ENCODE measurements at places on chromosomes 5 and 9.

GRCh38 chr5:40841068-40841805 is at the start of gene CARD6:
Gene CARD6, plus strand, starts transcription at chr5:40841367. Its CDS starts 16 bp downstream, at chr5:40841383.
- peak; percentile 2 for DNase-seq

GRCh38 chr5:92637247-92637646 is 943.8 kb downstream of the NR2F1-AS1 start:
- DNase-seq = no peak

GRCh38 chr9:114370251-114370967 is 17.4 kb downstream of the AKNA start:
- DNase-seq = no peak

GRCh38 chr9:105233873-105234272 is 10.6 kb upstream of the SLC44A1 start:
- no peak for DNase-seq

GRCh38 chr9:100087218-100087617 is 11.6 kb downstream of the ERP44 start:
- no peak for DNase-seq

- no peak for DNase-seq
Measured at GRCh38 chr5:165328846-165329245, 1823.4 kb downstream of the MAT2B start.

DNA sequence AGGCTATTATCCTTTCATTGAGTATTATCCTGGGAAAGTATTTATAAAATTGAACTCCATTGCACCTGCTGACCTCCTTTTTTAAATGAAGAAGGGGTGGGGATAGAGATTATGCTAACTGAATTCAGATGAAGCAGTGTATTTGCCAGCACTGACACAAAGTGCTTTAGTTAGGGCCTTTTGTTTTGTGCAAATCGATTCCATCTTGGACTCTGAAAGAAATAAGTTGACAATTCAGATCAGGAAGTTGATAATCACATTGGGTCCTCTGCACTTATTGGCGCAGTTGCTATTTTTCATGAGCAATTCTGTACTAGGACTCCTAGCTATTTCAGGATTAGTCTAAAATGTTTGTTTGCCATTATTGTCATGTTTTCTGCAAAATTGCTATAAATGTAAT is 101.6 kb upstream of the FSD1L start:
- no peak for DNase-seq

DNA sequence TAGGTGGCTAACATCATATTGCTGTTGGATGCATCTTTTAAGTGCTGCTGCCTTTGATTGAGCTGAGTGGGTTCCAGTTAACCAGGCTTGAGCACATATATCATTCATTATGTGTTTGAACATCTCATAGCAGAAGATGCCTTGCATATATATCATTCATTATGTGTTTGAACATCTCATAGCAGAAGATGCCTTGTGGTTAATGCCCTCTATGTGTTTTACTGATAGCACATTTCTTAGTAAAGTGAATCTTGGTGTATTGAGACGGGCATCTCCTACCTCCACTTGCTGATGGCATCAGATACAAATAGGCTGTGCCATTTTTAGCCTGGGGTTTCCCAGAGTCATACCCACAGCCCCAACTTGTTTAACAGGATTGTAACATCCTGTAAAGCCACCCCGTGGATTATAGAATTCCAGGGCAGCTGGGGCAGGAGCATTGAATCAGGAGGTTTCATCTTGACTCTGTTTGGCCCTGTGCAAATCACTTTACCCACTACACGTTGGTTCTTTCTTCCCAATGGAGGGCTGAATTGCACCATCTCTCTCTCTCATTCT is 26.5 kb downstream of the MTAP start:
- no peak for DNase-seq

DNA sequence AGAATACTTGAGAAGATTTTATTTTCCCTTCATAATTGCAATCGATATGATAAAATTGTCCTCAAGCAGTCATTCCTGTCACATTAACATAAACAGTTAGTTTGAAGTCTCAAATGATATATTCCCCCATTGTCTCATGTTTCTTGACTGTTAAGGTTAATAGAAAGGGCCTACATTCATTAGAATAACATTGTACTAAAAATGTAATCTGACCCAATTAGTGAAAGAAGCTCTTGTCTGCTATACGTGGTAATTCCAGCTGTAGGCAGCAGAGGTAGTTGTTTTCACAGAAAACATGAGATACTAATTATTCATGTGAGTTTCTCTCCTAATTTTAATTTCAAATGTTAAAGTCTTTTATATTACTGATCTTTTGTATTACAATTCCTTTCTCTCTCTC is 25.9 kb upstream of the AP3B1 start:
- DNase-seq = no peak

DNA sequence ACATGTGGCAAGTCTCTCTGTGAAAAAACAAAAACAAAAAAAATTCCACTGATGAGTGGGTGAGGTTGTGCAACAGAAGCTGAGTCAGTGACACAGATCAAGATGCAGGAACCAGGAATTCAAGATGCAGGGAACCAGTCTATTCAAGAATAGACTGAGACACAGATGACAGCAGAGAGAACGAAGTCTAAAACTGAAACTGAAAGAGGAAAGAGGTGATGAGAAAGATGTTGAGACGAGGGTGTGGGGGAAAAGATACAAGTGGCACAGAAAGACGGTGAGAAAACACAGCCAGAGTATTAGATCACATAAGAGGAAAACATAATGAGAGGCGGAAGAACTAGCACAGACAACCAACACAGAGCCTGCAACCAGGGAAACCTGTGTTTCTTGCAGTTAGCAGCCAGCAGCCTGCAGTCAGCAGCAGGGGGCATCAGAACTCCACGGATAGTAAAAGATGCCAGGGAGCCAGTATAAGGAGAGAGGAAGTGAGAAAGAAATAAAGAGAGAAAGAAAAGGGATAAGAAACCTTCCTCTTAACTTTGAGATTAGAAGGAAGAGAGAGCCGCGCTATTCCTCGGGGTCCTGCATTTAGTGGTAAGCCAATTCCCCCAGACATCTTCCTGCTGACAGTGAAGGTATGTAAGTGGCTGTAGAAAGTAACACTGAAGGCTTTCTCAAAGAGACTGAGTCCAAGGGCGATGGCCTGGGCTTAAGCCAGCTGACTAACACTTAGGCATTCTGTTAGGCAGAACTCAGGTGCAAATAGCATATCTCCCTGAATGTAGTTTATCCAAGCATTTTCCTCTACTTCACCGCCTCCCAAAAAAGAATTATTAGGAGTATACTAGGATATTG is 79.0 kb downstream of the TLR4 start:
- DNase-seq = peak; percentile 57

DNA sequence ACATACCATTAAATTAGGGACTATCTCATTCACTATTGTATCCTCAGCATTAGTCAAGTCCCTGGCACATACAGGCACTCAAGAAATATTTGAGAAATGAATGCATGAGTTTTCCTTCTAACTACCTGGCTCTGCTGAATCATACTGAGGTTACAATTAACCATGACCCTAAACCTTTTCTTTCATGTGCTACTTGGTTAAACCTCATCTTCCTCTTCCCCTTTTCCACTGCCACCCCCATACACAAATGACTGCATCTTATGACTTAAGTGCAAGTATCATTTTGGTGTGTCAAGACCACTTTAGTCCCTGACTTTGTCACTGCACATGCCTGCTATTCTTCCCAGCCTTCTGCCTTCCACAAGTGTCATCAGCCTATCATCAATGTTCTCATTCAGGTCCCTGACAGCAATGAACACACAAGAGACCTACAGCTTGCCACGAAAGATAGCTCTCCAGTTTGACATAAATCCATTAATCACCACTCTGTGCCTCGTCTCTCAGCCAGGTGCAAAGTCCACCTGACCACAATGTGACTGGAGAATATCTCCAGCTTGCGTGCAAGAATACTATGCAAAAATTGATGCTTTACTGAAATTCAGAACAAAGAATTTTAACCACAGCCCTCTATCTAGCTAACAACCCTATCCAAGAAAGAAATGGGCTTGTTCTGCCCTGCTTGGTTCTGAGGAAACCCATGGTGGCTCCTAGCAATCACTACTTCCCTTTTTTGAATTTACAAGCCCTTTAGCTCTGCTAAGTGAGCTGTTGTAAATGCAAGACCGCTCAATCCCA is 74.5 kb downstream of the MAPKAP1 start:
- peak; percentile 15 for DNase-seq

GRCh38 chr5:65481635-65482295 is at the start of gene ADAMTS6:
Gene ADAMTS6, minus strand, starts transcription at chr5:65481920. Its CDS starts 8,247 bp downstream, at chr5:65473673.
- DNase-seq = peak; percentile 36

DNA sequence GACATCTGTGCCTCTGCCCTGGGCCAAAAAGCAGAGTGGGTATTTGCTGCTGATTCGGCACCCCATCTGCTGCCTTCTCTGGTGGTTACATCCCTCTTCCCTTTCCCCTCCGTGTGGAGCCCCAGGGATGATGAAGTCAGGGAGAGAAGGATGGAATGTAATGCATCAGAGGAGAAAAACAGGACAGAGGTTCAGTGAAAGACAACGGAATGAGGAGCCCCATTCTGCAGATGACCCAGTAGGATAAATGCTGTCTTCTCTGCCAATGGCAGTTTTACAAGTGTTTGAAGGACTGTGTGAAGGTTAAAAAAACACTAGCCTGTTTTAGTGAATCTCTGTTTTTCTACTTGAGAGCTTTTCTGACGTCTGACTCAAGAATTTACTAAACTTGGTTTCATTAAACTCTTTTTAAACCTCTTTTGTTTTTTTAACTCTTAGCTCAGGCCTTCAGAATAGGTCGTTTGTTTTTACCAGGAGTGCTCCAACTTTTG is 86.3 kb downstream of the NLN start:
- DNase-seq = no peak

DNA sequence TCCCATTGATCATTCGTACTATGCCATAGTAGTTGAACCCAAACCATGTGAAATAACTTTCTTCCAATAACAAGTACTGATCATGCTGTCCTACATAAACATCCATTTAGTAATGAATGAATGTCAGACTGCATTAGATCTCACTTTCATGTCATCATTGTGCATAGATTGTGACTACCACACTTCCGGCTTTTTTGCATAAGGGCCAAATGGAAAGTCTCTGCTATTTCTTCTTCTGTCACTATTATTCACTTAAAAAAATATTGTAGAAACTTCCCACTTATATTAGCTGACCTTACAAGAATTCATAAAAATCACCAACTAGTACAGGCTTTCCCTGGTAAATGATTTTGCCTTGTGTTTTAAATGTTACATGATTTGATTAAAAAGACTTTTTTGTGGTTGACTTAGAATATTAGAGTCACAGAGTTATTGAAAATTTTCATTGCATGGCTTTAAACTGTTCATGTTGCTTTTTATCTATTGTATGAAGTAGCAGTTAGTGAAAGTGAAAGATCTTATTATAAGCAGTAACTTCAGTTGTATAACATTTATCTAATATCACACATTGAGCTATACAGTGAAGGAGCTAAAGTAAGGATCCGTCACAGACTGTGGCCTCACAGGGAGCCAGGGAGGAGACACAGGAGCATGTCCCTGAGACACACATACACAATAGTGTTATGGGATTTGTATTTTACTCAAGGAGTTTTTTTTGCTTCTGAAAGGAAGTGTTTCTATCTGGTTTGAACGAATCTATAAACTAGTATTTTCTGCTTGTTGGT is 33.9 kb downstream of the LMNB1 start:
- no peak for DNase-seq

- no peak for DNase-seq
Measured at GRCh38 chr9:77237896-77238295, 60.6 kb downstream of the VPS13A start.

DNA sequence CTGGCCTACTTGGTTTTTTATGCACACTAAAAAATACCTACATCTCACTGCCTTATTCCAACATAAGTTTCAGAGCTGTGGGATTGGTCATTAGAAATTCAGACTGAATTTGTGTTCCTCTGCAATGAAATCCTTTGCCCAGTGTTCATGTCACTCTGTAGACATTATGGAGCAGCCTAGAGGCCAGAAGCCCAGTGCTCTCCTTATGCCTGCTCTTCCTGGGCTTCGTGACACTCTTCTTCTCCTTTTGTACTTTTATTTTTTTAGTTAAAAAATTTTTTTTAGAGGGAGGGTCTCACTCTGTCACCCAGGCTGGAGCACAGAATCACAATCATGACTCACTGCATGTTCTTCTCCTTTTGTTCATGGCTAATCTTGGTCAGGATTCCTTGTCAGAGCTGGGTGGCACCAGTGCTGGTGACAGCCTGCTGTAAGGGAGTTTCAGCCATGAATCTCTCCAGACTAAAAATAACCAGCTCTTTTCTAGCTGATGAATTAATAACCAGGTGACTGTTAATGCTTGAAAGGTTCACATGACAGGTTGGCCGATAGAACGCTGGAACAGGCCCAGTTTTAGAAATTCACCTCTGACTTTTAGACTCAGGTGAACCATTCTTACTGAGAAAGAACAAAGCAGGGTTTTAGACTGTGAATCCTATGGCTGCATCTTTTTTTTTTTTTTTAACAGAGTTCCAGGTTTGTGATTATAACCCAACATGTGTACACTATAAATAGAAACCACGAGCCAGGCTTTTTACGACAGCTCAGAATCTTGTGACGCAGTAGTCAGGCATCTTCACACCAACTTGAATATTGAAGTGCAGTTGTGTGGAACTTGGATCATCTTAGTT is 34.1 kb upstream of the C5orf47 start:
- DNase-seq = no peak

- no peak for DNase-seq
Measured at GRCh38 chr5:149271195-149271715, 404 bp upstream of the AFAP1L1 start.

DNA sequence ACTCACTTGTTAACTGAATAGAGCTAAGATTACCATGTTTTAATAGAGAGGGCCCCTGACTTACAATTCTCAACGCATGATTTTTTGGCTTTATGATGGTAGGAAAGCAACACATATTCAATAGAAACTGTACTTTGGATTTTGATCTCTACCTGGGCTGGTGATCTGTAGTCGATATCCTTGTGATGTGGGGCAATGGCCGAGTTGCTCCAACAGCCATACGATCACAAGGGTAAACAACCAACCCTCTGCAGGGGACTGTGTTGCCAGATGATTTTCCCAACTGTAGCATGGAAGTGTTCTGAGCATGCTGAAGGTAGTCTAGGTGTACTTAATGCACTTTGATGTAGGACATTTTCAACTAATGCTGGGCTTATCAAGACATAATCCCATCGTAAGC is 36.5 kb downstream of the NSUN2 start:
- no peak for DNase-seq

GRCh38 chr9:89714321-89714720 is 109.5 kb downstream of the GADD45G start:
- DNase-seq = no peak

GRCh38 chr9:137460363-137461315 is 1.5 kb upstream of the NSMF start:
- DNase-seq = no peak

GRCh38 chr9:91536211-91536691 is 112.6 kb upstream of the NFIL3 start:
- no peak for DNase-seq

DNA sequence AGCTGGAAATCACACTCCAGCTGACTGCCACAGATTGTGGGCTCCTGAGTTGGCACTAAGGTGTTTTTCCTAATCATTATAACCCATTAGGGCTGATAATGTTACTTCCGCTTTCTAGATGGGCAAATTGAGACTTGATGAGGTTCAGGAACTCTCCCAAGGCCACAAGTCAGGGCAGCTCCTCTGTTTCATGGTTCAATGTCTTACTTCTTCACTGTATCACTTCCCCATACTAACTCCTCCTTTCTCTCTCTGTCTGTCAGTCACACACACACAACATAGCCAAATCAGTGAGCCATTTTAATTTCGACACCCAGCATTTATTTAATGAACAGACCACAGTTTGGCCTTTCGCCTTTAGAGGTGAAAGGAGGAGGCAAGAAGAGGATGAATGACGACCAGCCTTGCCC is 17.8 kb upstream of the TRAF1 start:
- no peak for DNase-seq

All from DMS79 (cell line).